ENCODE measurements at places on chromosomes 11 and 22. TPM values are rescaled to one million over a fixed set of nuclear protein-coding genes. Genes with fewer than 3 reads are reported as not detected.

Gene CLCF1
- 7.5 TPM for total RNA-seq

Gene OR52E1
- not detected for total RNA-seq

Gene OR5T3
- total RNA-seq: not detected

Gene MAPK12
- total RNA-seq: 50.6 TPM

Gene DBX1
- total RNA-seq: not detected

Gene CSNK2A3
- 3.2 TPM for total RNA-seq

Gene PLEKHA7
- total RNA-seq: 1.3 TPM

Gene MS4A8
- not detected for total RNA-seq

Gene CCDC87
- not detected for total RNA-seq

Gene CHRDL2
- total RNA-seq: not detected

Gene FAM180B
- not detected for total RNA-seq

Gene P2RX6
- total RNA-seq: 0.45 TPM

Gene A4GALT
- total RNA-seq: 6.9 TPM

Gene DRD4
- 0.50 TPM for total RNA-seq

Gene RNF26
- 7.6 TPM for total RNA-seq

Gene ZNF215
- total RNA-seq: not detected

Gene CACNA1I
- total RNA-seq: not detected

Gene FOLR2
- not detected for total RNA-seq

Gene TYR
- total RNA-seq: not detected

Gene BATF2
- total RNA-seq: 3.1 TPM

Gene POU2AF2
- not detected for total RNA-seq

Gene ROBO4
- 21.1 TPM for total RNA-seq

Gene OR8H2
- not detected for total RNA-seq

Gene OTOG
- not detected for total RNA-seq

Gene GRK3
- total RNA-seq: 1.7 TPM

Gene OSBPL5
- total RNA-seq: 9.6 TPM

Gene ARCN1
- total RNA-seq: 85.4 TPM

Gene MPPED2
- total RNA-seq: not detected

Gene PHOX2A
- not detected for total RNA-seq

Gene CHEK2
- 20.0 TPM for total RNA-seq

Gene P2RY2
- not detected for total RNA-seq

Gene LRRC74B
- not detected for total RNA-seq

Gene TRIM21
- total RNA-seq: 30.5 TPM

All from HT1080 (cell line).